ENCODE measurements at places on chromosomes 13 and 19.

DNA sequence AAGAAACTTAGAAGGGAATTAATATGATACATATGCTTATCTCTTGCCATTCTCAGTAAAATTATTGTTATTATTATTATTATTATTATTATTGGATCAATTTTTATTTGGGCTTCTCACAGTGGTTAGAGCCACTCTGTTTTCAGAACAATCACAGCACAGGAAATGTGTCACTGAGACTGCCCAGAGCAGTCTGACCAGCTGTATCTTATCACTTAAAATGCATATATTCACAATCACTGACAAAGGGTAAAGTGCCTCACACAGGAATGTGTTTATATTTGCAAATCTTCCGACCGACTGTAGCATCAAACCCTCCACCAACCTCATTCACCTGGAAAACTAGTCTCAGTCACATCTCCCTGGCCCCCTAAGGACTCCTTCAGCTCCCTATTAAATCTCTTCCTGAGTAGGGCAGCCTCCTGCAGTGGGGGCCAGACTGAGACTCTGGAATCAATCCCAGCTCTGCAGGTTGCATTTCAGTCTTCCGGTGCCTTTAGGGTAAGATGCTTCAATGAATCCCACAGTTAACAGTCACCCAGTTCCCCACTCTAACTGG is 738.3 kb upstream of the SLITRK5 start:
- DNase-seq = no peak

DNA sequence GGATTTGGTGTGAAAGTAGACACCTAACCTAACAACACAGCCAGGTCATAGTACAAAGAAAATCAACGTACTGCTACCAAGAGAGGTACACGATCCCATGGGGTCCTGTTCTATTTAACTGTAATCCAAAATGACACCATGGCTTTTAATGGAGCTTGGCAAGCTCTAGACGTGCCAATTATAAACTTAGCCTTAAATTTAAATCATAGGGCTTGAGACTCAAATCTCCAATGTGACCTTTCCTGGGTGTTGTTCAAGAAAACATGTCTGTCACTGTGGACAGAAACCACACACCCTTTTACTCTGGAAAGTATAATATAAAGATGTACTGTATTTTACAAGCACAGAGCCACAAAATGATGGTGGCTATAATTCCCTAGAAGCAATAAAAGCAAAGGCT is 299.3 kb downstream of the ENOX1 start:
- DNase-seq = no peak

DNA sequence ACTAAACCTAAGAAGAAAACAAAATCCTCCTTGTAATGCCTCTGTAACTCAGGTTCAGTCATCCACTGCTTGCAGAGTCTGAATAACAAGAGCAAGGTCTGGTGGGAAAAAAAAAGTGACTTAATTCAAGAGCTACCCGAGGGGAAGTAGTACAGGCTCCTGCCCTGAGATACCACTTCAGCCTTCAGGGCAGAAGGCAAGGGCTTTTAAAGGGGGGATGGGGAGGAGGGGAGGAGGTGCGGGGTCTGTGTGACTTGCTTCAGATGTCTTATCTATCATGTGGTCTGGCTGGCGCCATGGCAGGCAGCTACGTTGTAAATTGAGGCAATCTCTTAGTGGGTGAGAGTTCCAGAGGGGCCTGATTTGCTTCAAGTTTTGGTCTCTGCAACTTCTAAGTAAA is 66.7 kb downstream of the LRRC63 start:
- no peak for DNase-seq

GRCh38 chr19:49879243-49879963 is 1.9 kb downstream of the TBC1D17 start:
- no peak for DNase-seq

DNA sequence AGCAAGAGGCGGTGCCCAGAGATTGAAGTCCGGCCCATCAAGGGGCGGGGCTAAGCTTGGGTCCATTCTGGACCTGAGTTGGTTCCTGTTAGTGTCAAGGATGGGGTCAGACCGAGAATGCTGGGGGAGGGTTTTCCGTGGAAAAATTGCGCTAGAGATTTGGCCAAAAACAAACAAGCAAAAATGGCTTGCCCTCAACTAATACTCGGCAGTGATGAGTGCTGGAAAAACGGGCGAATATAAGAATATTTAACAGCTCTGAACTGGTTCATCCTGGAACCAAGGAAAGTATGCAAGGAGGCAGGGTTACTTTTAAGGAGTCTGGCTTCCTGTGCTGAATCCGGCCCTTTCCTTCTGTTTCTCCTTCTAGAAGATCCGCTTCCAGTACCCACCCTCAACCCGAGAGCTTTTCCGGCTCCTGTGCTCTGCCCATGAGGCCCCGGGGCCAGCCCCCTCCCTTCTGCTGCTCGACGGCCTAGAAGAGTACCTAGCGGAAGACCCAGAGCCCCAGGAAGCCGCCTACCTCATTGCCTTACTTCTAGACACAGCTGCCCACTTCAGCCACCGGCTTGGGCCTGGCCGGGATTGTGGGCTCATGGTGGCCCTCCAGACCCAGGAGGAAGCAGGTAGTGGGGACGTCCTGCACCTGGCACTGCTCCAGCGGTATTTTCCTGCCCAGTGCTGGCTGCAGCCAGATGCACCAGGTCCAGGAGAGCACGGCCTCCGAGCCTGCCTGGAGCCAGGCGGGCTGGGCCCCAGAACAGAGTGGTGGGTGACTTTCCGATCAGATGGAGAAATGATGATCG is 880 bp downstream of the SWSAP1 start:
- no peak for DNase-seq

- DNase-seq = no peak
These were observed 4.4 kb upstream of the FKRP start for GRCh38 chr19:46741447-46741846.

DNA sequence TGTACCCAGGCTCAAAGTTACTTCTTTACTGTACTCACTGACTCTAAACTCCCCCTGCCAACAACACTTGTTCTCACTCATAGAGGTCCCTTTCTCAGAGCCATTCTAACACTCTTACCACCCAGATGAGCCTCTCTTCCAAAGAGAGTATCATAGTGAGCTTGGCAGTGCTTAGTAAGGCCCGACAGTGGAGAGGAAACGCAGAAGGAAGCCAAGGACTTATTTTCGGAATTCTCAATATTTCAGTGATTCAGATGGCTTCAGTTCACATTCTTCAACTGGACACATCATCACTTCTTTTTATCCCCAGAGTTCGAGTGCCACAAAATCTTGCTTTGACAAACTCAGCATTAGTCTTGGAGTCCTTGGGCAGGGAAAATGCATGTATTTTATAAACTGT is 285.9 kb downstream of the DNAJC15 start:
- DNase-seq = no peak

DNA sequence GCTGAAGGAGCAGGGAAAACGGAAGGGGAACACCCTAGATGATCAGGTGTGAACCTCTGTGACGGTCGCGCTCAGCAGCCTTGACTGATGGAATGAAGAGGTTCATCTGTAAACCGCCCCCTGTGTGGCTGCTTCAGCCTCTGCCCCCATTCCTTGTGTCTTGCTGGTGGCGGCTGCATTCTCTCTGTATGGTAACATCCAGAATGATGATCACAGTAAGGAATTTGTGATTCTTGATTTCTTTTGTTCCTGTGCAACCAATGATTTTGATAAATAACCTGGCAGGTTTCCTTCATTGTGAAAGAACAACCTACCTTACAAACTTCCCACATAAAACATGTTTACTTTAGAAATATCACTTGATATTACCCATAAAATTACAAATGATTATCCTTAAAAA is 118.7 kb upstream of the MCF2L start:
- DNase-seq = no peak

GRCh38 chr19:19224150-19224851 is 12.5 kb downstream of the NCAN start:
- no peak for DNase-seq

DNA sequence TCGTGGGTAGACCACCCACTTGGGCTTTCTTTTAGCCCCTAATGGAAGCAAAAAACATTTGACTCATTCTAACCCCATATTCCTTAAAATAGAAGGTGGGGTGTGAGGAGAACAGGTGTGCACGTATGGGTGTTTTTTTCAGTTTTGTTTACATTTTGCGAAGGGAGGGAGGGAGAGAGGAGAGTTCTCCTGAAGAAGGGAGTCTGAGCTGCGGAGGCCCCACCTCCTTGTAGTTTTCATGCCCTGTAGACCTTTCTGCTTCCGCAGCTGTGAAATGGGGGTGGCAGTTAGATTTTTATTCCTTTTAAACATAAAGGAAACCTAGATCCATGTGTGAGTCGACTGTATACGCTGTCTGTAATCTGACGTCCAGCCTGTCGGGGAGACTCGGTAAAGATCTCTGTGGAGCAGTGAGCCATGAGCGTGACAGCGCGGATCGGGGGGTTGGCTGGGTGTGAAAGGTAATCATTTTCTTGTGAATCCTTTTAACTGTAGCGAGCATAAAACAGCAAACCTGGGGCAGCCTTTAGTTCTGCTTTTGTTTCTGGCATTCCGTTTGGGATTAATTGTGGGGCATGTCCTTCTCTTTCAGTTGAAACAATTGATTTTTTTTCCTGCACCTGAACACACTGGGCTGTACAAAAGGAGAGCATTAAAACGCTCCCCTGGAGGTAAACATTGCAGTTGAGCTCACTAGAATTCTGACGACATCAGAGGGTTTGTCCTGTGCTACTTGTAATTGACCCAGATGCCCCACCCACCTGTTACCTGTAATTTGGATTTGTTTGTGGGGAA is 2.3 kb downstream of the UPF1 start:
- DNase-seq = peak; percentile 29

DNA sequence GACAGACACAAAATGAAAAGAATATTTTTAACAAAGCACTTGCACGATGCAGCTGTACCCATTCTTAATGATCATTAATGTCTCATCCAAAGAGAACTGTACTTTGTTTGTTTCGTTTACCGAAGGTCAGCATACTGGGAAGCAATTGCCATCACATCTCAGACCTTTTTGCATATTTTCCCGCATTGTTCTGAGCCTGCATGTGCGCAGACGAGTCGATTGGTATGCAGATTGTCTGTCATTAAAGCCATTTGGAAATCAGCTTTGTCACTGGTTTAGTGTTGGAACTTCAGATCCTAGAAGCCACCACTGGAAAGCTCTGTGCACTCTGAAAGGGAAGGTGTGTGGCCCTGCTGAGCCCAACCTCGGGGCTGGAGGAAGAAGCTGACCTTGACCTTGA is 15.6 kb downstream of the SPACA7 start:
- DNase-seq = no peak

- DNase-seq = no peak
These were observed 90.6 kb downstream of the PCDH9 start for GRCh38 chr13:67139551-67139950.

DNA sequence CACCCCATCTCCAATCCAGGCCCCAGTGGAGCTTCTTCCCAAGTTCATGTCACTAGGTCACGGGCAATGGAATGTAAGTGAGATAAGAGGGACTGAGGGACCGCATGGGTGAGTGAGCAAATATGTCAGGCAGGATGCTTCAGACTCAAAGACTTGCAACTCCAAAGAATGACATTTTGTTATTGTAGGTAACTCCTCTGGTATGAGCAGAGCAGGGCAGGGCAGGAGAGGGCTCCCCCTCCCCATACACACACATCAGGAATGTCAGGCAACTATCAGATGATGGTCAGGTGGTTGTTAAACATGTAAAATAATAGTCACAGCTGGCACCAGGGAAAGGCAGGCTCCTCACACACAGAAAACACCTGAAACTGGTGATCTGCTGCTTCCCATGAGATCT is 10.6 kb downstream of the ERVV-2 start:
- no peak for DNase-seq

DNA sequence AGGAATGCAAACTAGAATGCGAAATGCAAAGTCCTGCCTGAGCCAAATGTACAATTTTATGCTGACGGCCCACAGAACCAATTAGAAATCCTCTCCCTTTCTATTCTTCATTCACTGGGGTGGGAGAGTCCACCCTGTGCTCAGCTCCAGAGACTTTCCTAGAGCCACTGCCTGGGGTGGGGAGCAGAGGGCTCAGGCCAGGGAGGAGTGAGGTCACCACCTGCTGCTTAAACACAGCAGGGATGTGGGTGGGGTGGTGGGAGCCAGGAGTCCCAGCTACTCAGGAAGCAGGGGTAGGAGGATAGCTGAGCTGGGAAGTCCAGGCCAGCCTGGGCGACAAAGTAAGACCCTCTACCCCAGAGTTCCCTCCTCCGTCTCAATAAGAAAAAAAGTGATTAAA is 26.9 kb upstream of the ZNF83 start:
- DNase-seq = no peak
